Hematopoietic multipotent progenitor cell treated with erythropoietin and hydrocortisone succinate and interleukin-3 and kit ligand, for 15 days (in vitro differentiated cells): ENCODE measurements at places on chromosomes 11 and 22.

GRCh38 chr22:44683237-44683636 is 18.8 kb upstream of the PRR5 start:
- no peak for DNase-seq

DNA sequence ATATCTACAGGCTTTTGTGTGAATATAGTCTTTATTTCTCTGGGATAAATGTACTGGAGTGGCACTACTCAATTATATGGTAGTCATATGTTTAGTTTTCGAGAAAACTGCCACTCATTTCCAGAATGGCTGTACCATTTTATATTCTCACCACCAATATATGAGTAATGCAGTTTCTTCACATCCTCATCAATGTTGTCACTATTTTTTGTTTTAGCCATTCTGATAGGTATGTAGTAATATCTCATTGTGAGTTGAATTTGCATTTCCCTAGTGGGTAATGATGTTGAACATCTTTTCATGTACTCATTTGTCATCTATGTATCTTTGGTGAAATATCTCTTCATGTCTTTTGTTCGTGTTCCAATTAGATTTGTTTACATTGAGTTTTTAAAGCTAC is 18.0 kb downstream of the ACRV1 start:
- DNase-seq: no peak

- DNase-seq: peak; percentile 71
Measured at GRCh38 chr11:112113539-112114457, 27.1 kb downstream of the SDHD start.

DNA sequence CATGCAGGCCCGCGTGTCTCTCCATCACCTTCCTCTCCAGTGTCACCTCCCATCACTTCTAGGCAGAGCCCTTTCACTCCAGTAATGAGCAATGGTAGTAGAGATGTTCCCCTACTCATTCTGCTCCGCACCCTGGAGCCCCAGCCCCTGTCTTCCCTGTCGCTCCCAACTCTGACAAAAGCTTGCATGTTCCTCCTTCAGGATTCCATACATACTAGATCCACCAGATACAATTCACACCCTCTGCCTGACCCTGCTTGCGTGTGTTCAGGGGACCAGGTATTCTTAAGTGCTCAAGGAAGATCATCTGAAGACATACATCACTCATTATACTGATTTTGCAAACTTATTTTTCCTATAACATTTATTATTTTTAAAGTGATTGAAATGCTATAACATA is 222.7 kb downstream of the SNX19 start:
- no peak for DNase-seq

DNA sequence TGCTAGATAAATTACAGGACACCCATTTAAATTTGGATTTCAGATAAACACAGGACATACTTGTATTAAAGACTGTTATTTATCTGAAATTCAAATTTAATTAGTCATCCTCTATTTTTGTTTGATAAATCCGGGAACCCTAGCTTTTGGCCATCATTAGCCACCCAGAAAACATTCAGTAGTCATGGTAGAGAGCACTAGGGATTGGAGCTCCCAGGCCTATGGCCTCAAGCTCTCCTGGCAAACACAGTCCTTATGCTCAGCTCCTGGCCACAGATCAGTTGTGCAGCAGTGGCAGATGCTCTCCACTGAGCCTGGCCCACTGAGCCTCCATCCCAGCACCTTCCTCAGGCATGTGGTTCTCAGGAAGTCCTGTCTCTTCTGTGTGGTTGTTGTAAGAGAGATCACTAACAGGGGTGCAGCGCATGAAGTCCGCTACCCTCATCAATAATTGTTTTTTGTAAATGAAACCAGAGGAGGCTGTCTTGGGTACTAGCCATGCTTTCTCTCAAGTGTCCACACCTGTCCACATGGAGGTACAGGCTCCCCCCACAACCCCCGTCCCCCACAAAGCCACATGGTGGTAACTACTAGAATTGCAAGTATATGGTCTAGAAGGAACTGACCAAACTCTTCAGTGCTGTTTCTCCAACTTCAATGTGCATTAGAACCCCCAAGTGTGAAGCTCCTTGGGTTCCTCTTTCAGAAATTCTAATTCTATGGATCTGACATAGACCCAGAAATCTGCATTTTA is 1.1 kb upstream of the IRAG1 start:
- DNase-seq: no peak

- DNase-seq: no peak
Measured at GRCh38 chr11:63768237-63769041, at the start of gene ZFTA. Gene ZFTA, minus strand, starts transcription at chr11:63768775. Its CDS starts 153 bp downstream, at chr11:63768622.

- DNase-seq: no peak
Measured at GRCh38 chr11:64028398-64029115, 7.2 kb upstream of the FLRT1 start.

GRCh38 chr11:35523331-35523768 is 2.1 kb downstream of the PAMR1 start:
- no peak for DNase-seq
